ENCODE measurements at places on chromosomes 2 and 18. TPM values are rescaled to one million over a fixed set of nuclear protein-coding genes. Genes with fewer than 3 reads are reported as not detected.

Gene RTP5
- total RNA-seq = not detected

Gene NAT8
- total RNA-seq = not detected

Gene ABCG8
- not detected for total RNA-seq

Gene RAX
- not detected for total RNA-seq

Gene ATP6V1B1
- total RNA-seq = 0.76 TPM

Gene CXCR1
- not detected for total RNA-seq

Gene ADD2
- 4.7 TPM for total RNA-seq

Gene C18orf54
- 18.3 TPM for total RNA-seq

Gene FAM237A
- not detected for total RNA-seq

Gene AGFG1
- total RNA-seq = 18.6 TPM
